ENCODE measurements at places on chromosomes 16 and 17. TPM values are rescaled to one million over a fixed set of nuclear protein-coding genes. Genes with fewer than 3 reads are reported as not detected.

CDH13 gene
- 13.6 TPM for total RNA-seq

HP gene
- 3.6 TPM for total RNA-seq

ENDOV gene
- total RNA-seq = 20.3 TPM

PYY gene
- 3.2 TPM for total RNA-seq

CD300LF gene
- total RNA-seq = not detected

CCL1 gene
- total RNA-seq = not detected

MARVELD3 gene
- not detected for total RNA-seq

Data from sigmoid colon (tissue), 7 donors.